ENCODE measurements at places on chromosomes 13 and 19. TPM values are rescaled to one million over a fixed set of nuclear protein-coding genes. Genes with fewer than 3 reads are reported as not detected.

DNA sequence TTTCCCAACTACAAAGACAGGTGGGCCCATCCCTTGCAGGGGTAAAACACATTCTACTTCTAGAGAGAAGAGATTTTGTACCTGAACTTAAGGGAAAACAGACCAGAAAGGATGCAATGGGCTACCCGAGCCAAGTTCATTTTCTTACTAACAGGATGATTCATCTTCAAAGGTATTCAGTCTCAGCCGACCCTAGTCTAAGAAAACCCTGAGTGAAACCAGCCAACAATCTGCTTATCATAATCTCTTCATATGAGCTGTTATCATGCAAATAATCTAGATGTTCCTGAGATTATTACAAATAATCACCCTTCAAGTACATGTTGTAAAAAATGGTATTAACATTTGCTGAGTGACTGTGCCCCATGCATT lies 15.6 kb downstream of the PABPC3 start:
- no peaks in the 10 kb centered on the region for H3K4me1 ChIP-seq
- no peak overlapping the region for H3K27ac ChIP-seq
- no peak for DNase-seq
- H3K27me3 ChIP-seq = no peaks in the 10 kb centered on the region

GRCh38 chr19:51256155-51256625 lies 5.3 kb downstream of the SIGLECL1 start:
- no peak for DNase-seq
- H3K4me3 ChIP-seq = no peak overlapping the region
- H3K27ac ChIP-seq = no peak overlapping the region

GRCh38 chr13:43397111-43397510 lies 373.7 kb downstream of the DNAJC15 start:
- H3K4me3 ChIP-seq = no peak overlapping the region
- no peaks in the 10 kb centered on the region for H3K27me3 ChIP-seq
- no peak overlapping the region for H3K27ac ChIP-seq
- H3K4me1 ChIP-seq = no peaks in the 10 kb centered on the region
- no peaks in the 10 kb centered on the region for H3K36me3 ChIP-seq
- DNase-seq = no peak

Gene KLK2
- total RNA-seq = not detected

GRCh38 chr13:22880741-22881720 lies 299.7 kb upstream of the SGCG start:
- H3K27ac ChIP-seq = no peak overlapping the region
- H3K4me1 ChIP-seq = no peaks in the 10 kb centered on the region
- no peak for DNase-seq

DNA sequence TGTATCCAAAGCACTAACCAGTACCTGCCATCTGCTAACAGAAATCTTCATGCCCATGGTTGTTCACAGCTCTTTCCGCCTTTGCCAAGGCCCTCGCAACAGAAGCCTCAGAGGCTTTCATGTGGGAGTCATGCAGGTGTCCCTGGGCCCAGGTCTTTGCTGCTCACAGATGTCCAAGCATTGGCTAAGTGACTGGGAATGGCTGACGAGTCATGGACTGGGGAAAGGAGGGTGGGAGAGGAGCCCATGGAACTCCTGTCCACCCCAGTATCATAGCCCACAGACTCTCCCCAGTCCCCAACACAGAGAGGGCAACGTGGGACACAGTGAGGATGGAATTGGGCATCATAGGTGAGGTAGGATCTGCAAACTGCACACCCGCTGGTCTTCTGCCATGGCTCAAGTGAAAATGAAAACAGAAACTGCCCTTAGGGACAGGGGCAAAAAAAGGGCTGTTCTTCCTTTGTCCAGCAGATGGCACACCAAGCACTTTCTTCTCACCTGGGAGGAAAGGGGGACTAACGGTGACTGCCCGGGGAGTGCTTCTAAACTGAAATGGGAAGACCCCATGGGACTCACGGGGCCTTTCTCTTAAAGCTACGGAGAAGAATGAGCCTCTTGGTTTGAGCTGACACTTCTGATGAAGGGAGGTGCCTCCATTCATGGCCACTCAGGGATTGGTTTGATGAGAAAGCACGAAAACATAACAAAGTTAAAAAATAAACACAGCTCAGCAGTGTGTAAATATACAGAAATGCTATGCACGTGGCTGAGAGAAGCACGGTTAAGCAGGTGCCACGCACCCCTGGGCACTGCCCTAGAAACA lies 11.1 kb upstream of the DHRS12 start:
- peaks cover 7% of the 10 kb centered on the region for H3K4me1 ChIP-seq
- peak overlapping the region; percentile 17 for H3K27ac ChIP-seq
- H3K4me3 ChIP-seq = peak overlapping the region; percentile 39
- peak; percentile 60 for DNase-seq

Gene ZFP14
- 5.3 TPM for total RNA-seq

DNA sequence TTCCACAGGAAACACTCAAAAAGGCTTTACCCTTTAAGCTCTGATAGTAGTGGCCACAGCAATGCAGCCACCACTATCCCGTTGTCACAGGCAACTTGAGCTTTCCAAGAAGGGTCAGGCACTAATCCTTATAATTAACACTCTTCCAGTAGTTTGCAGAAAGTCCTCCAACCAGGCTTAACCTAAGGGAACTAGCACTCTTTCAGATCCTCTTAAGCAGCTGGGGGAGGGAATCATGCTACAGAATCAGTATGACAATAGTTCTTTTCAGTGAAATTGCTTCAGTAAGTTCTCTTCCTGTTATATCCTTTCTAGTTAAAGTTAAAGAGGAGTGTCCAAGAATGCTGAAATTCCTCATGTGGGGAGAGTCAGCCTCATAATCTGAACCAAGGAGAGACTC lies 82.2 kb downstream of the TNFSF11 start:
- no peak overlapping the region for H3K27ac ChIP-seq
- DNase-seq = no peak
- H3K4me1 ChIP-seq = no peaks in the 10 kb centered on the region
- H3K4me3 ChIP-seq = no peak overlapping the region

DNA sequence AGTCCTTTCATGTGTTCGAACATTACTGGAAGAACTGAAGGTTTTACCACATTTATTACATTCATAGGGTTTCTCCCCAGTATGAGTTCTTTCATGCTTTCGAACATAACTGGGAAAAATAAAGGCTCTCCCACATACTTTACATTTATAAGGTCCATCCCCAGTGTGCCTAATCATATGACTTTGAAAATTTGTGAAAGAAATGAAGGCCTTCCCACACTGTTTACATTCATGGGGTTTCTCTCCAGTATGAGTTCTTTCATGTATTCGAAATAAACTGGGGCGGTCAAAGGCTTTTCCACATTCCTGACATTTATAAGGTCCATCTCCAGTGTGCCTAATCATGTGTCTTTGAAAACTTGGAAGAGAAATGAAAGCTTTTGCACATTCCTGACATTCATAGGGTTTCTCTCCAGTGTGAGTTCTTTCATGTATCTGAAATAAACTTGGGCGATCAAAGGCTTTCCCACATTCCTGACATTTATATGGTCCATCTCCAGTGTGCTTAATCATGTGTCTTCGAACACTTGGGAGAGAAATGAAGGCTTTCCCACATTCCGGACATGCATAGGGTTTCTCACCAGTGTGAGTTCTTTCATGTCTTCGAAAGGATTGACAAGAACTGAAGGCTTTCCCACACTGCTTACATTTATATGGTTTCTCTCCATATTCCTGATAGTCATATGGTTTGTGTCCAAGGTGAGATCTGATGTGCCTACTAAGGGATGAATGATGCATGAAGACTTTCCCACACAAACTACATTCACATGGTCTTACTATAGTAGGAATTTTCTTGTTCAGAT lies 24.0 kb downstream of the ZNF564 start:
- H3K4me3 ChIP-seq = no peak overlapping the region
- H3K27ac ChIP-seq = no peak overlapping the region
- H3K4me1 ChIP-seq = no peaks in the 10 kb centered on the region
- peaks cover 13% of the 10 kb centered on the region for H3K36me3 ChIP-seq
- DNase-seq = no peak

DNA sequence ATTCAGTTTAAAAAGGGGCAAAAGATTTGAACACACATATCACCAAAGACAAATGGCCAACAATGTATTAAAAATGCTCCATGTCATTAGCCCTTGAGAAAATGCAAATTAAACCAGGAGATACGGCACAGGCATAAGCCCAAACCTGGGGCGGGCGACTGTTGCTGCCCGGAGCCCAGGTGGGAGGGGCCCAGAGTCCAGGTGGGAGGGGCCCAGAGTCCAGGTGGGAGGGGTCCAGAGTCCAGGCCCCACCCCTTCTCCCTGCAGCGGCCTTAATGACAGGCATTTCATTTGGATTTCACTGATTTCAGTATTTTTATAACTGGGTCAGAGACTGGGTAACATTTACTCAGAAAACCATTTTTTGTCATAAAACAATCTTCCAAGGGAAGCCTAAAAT lies 78.2 kb downstream of the RASA3 start:
- no peaks in the 10 kb centered on the region for H3K27me3 ChIP-seq
- DNase-seq = no peak
- H3K36me3 ChIP-seq = no peaks in the 10 kb centered on the region
- peaks cover 3% of the 10 kb centered on the region for H3K4me1 ChIP-seq

Gene CEACAM4
- total RNA-seq = 0.51 TPM

Gene LILRA6
- total RNA-seq = 0.32 TPM

Gene AMER2
- not detected for total RNA-seq

Gene MATK
- total RNA-seq = 0.69 TPM

Gene ADGRE3
- not detected for total RNA-seq

DNA sequence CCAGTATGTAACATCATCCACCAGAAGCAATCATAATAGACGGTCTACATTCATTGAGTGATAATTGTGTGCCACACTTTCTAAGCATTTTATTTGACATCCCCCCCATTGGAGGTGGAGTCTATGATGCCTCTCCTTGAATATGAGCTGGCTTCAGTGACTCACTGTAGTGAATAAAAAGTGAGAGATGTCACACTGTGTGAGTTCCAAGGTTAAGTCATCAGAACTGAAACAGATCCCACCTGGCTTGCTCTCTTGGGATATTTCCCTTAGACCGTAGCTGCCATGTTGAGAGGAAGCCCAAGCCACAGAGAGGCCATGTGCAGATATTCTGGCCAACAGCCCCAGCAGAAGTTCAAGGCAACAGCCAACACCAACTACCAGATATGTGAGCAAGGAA lies 12.6 kb downstream of the RTBDN start:
- no peak overlapping the region for H3K4me3 ChIP-seq
- no peak overlapping the region for H3K27ac ChIP-seq
- no peaks in the 10 kb centered on the region for H3K36me3 ChIP-seq

GRCh38 chr13:30976025-30976424 lies 43.6 kb downstream of the TEX26 start:
- H3K27ac ChIP-seq = no peak overlapping the region
- H3K27me3 ChIP-seq = no peaks in the 10 kb centered on the region
- no peak overlapping the region for H3K4me3 ChIP-seq
- H3K36me3 ChIP-seq = no peaks in the 10 kb centered on the region
- no peak for DNase-seq

- no peak overlapping the region for H3K27ac ChIP-seq
- DNase-seq = no peak
- no peaks in the 10 kb centered on the region for H3K36me3 ChIP-seq
- H3K27me3 ChIP-seq = no peaks in the 10 kb centered on the region
- H3K4me1 ChIP-seq = no peaks in the 10 kb centered on the region
- H3K4me3 ChIP-seq = no peak overlapping the region
Observed at GRCh38 chr13:109537584-109537983, 248.8 kb downstream of the IRS2 start.

DNA sequence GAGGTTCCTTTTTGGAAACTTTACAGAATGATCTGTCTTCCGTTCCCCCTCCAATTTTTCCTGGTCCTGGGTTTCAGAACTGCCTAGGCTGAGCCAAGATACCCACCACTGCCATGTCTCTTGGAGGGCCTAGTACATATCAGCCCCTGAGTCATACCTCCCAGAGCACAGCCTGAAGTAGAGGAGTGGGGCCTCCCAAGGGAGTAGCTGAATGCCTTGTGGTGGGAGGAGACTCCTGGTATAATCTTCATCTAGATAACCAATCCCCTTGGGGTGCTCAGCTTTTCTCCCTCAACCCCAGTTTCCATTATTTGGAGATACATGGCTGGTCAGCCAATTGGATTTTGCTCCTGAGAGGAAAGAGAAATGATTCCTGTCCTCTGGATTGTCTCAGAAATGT lies 30.3 kb downstream of the ZNF763 start:
- H3K27ac ChIP-seq = no peak overlapping the region
- no peaks in the 10 kb centered on the region for H3K4me1 ChIP-seq
- H3K27me3 ChIP-seq = no peaks in the 10 kb centered on the region
- H3K36me3 ChIP-seq = no peaks in the 10 kb centered on the region
- H3K4me3 ChIP-seq = no peak overlapping the region

- no peak overlapping the region for H3K4me3 ChIP-seq
- H3K27ac ChIP-seq = no peak overlapping the region
- no peaks in the 10 kb centered on the region for H3K36me3 ChIP-seq
- DNase-seq = no peak
- no peaks in the 10 kb centered on the region for H3K4me1 ChIP-seq
- no peaks in the 10 kb centered on the region for H3K27me3 ChIP-seq
Observed at GRCh38 chr19:48661711-48662090, 11.1 kb downstream of the NTN5 start.

DNA sequence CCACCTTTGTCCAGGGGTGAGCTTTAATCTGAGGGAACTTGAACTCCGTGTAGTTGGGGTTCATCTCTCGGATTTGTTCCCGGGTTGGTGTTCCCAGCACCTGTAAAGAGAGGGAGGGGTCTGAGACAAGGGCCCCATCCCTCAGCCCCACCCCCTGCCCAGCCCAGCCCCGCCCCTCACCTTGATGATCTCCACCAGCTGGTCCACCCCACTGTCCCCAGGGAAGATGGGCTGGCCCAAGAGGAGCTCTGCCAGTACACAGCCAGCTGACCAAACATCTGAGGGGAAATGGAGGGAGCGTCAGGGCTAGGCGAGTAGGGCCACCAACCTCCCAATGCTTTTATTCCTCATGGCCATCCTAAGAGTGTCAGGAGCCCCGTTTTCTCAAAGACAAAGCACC lies 9.3 kb downstream of the GSK3A start:
- DNase-seq = no peak
- no peaks in the 10 kb centered on the region for H3K4me1 ChIP-seq
- H3K4me3 ChIP-seq = no peak overlapping the region
- no peak overlapping the region for H3K27ac ChIP-seq
- H3K27me3 ChIP-seq = no peaks in the 10 kb centered on the region
- H3K36me3 ChIP-seq = peaks cover 56% of the 10 kb centered on the region

DNA sequence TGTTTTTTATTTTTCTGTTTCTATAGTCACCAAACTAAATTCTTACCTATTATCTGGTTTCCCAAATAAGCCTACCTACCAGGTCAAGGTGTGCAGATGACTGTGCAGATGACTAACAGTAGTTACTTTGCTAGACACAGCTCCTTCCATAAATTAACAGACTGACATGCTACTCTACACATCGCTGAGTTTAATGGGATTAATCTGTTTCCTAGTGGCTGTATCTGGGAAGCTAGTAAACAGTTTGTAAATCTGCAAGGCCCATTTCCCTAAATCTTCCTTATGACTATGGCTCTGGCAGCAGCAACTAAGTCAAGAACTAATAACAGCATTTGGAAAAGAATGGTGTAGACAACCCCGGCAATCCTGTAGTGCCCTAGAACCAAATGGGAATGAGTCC lies 27.9 kb downstream of the MIPEP start:
- no peak overlapping the region for H3K27ac ChIP-seq
- H3K36me3 ChIP-seq = no peaks in the 10 kb centered on the region
- no peak for DNase-seq

GRCh38 chr19:17103177-17103576 lies 27.6 kb downstream of the MYO9B start:
- H3K4me1 ChIP-seq = no peaks in the 10 kb centered on the region
- peaks cover 19% of the 10 kb centered on the region for H3K36me3 ChIP-seq
- no peaks in the 10 kb centered on the region for H3K27me3 ChIP-seq
- no peak for DNase-seq

All from pancreas (tissue), 10 donors.